Neural cell (in vitro differentiated cells): ENCODE measurements at places on chromosomes 2 and 18. TPM values are rescaled to one million over a fixed set of nuclear protein-coding genes. Genes with fewer than 3 reads are reported as not detected.

The SIX3 gene
- 8.7 and 9.8 TPM in 2 replicates for polyA plus RNA-seq

The IL1F10 gene
- polyA plus RNA-seq: not detected in 2 replicates

The DSC2 gene
- 14.5 and 16.3 TPM in 2 replicates for polyA plus RNA-seq

The KCNF1 gene
- polyA plus RNA-seq: 11.4 and 12.9 TPM in 2 replicates

The HOXD9 gene
- not detected in 2 replicates for polyA plus RNA-seq

The CFC1 gene
- polyA plus RNA-seq: 22.4 and 29.9 TPM in 2 replicates
